ENCODE measurements at places on chromosomes 12 and 14.
A peak's percentile ranks its signal among the peaks of the same experiment; 100 is the strongest.

DNA sequence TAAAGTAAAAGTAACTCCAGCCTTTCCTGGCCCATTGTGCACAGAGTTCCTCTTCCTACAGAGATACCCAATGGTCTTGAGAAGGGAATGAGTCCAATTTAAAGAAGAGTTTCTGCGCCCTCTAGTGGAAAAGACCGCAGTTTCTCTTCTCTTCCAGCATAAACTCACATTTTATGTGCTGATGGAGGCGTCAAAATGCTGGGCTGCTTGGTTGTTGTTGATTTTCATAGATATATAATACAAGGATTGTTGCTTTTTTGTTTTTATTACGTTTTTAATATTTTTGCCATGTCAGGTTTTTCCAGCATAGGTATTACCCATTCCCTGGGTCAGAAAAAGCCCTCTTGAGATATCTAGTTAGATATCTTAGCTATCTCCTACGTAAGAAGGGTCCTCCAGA, 356.9 kb upstream of the STXBP6 start:
- DNase-seq: peak; percentile 40

DNA sequence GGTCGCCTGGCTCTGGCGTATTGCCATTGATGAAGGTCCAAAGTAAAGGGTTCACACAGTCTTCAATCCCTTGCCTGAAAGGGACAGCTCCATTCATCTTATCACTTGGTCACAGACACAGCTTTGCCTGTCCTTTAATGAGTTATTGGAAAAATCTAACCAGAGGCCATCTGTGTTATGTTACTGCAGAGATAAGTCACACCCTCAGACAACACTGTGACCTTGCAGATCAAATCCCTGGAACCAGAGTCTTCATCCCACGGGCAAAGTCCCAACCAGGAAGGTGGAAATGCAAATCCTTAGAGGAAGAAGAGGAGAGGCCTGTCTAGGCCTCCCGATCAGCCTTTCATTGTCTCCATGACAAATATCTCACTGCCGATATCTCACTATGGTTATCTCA, 68.3 kb upstream of the SCN8A start:
- no peak for DNase-seq

DNA sequence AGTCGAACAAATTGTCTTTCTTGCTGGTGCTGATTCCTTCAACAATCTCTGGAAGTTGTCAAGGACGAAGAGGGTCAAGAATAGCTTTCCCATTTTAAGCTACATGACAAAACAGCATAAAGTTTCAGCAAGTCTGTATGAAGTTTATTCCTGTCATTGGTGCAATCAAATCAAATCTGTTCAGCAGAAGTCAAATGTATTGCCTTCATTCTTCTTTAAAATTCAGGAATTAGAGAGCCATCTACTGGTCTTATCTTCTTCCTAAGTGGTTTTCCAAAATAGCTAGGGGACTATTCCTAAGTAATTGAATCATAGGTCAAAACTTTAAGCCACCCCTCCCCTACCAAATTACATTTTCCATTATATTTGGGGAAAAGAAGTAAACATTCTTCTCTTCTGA, 990.2 kb downstream of the GALC start:
- peak; percentile 69 for DNase-seq

DNA sequence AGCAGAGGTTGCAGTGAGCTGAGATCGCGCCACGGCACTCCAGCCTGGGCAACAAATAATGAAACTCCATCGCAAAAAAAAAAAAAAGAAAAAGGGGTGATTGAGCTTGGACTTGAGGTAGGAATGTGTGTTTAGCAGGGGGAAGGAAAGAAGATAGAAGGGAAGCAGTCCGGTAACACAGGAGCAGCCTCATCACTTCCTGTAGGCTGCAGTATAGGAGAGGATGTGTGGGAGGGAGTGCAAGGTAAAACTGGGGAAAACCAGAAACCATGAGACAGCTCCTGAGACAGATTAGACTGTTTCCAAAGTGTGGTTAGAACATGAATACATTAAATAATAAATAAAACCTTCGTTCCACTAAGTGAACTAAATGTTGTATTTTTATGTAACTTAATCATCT, 49.2 kb downstream of the FGD4 start:
- DNase-seq: no peak

- no peak for DNase-seq
Observed at GRCh38 chr14:23119363-23120327, 590 bp upstream of the CEBPE start.

DNA sequence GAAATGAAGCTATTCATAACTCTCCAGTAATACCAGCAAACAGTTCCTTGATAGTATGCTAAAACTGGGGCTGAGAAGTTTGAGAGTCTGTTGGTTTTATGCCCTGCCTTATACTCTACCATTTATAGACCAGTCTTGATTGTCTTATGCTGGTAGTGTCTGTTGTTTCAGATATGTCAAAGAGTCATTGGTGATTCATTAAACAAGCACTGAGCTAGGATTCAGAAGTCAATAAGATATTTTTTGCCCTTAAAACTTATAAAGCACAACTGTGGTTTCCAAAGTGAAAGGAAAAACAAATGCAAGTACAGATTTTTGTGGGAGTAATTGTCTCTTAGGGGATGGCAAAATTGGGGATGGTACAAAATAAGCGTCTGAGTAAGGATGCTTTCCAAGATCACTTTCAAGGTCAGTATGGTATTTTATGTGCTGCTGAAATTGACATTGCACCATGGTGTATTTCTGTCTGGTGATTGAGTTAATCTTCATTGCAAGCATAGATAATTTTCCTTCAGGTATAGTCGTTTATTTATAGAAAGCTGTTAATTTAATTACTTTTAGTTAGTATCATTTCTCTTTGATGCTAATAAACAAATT, 289.5 kb upstream of the E2F7 start:
- peak; percentile 35 for DNase-seq

DNA sequence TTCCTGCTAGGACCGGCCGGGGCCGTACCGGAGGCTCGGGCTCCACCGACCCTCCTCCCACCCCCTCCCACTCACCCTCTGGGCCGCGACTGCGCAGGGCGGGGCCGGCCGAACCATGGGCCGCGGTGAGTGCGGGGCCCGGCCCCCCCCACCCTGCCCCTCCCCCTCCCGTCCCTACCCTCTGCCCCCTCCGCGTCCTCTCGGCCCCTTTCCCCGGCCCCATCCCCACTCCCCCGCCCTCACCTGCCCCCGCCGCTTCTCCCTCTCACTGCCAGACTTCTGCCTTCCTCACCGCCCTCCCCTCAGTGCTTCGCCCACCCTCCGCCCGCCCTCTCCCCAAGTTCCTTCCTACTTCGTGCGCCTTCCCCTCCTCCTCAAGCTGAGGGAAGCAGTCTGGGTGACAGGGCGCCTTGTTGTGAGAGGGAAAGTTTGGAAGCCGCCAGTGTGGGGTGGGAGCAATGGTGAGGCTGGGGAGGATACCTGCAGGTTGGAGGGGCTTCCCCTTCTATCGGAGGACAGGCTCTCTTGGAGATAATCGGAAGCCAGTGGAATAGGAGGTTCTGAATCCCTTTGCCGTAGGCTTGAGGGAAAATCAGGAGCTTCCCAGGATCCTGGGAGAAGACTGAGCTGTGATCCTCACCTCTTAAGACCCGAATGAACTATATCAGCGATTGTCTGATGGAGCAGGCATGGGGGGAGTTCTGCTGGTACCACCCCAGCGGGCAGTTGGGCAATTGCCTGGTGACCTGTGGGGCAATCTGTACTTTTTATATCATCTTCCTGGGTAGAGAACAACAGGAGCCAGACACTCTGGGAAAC, 472 bp downstream of the MBD6 start:
- DNase-seq: peak; percentile 58

DNA sequence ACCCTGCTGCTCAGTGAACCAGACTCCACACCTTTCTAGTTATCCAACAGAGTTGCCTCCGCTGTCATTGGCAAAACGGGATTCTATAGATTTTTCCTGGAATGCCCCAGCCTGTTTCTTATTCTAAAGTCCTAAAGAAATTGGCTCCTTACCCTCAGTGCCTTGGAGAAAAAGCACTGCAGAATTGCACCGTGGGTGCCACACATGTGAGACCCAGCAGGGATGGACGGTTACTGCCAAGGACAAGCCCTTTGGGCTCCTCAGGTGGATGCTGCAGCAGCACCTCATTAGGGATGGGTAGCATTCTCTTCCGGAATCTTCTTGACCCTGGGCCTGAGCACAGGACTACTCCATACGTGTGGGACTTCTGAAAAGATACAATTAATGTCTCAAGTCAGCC, 121.5 kb downstream of the GCH1 start:
- DNase-seq: no peak

GRCh38 chr12:79200176-79200575, 335.6 kb downstream of the SYT1 start:
- no peak for DNase-seq

- DNase-seq: no peak
Observed at GRCh38 chr12:49013428-49013827, 5.1 kb downstream of the PRKAG1 start.

GRCh38 chr14:89753828-89754412, 200.6 kb downstream of the EFCAB11 start:
- DNase-seq: no peak

- DNase-seq: no peak
Observed at GRCh38 chr14:99554184-99554583, 49.8 kb downstream of the CCDC85C start.

DNA sequence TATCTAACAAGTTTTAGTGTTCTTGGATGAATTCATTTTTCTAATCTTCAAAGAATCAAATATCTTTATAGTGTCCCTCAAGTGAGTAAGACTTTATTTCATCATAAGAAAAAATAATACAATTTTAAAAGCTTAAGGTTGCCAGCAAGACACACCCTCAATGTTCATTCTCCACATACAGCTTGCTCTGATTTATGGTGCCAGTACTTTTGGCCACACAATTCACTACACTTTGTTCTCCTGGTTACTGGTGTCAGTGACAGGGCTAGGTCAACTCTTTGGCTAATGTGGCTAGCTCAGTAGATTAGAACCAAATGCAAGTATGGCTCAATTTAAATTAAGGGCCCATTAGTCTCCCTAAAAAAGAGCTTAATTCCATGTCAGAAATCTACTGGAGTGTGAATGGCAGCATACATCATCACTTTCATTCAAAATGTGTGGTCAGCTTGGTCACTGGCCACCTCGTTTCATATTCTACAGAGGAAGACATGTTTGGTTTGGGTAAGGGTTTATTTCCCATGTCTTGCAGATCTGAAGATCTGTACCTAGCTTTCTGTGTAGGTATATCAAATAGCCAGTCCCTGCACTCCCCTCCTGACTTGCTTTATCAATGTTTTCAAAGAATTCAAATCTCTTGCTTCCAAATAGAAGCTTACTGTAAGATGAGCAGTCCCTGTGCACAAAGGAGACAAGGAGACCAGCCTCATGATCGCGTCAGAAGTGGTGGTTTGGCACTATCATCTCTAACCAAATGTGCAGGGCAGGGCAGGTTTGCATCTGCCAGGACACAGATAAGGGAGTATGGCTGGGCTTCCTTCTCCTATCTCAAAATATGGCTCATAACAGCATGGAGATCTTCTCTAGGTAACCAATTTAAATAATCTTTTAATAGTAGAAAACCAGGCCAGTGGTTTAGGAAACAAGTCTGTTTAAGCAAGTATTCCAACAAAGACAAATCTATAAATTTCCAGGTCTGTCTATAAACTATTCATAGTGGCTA, 31.3 kb downstream of the HECTD4 start:
- DNase-seq: no peak

DNA sequence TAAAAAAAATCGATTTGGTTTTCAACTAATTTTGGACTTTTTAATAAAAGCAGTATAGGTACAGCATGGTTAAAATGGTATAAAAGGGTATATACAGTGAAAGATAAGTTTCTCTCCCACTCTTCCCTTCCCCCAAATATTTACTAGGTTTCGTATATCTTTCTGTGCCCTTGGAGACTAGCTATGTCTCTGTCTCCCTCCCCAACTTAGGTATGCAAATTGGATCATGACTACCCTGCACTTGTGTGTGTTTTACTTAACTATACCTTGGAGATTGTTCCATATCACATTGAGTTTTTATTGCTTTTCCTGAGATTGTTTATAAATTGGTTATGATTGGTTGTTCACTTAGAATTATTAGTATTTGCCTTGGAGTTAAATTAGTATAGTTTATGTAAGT, 19.4 kb downstream of the AEBP2 start:
- DNase-seq: no peak

- no peak for DNase-seq
Observed at GRCh38 chr14:103563226-103563620, 463 bp downstream of the COA8 start.

GRCh38 chr12:83996671-83997070, 915.9 kb downstream of the SLC6A15 start:
- no peak for DNase-seq

DNA sequence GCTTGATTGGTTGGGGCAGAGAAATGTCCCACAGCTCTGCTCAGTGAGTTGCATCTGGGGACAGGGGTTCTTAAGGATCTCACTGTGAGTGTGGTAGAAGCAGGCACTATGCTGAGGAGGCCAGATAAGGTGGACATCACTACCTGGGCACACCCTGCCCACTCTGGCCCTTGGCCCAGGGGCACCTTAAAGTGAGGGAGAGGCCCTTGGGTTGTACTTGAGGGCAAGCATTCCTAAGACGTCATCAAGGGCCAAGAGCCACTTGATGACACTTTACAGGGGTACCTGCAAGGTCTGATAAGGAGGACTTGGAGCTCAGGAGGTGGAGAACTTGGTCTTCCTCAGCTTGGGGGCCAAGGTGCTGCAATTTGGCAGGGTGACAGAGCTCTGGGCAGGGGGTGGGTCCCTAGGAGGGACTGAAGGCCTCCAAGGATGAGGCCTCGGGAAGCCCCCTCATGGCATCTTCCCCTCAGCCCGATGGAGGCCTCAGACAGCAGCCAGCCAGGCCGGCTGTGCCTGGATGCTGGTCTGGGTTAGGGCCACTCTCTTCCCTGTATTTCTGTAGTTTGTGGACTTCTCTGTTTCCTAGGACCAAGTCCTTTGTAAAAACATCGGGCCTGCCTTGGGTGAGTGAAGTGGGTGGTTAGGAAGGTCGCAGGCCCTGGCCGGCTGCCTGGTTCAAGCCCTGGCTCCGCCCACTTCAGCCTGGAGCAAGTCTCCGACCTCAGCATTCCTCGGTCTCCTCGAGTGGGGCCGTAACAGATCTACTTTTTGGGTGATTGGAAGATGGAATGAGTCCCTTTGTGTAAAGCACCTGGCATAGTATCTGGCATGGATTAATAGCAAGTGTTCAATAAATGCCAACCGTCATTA, 24.8 kb downstream of the GPR68 start:
- no peak for DNase-seq

DNA sequence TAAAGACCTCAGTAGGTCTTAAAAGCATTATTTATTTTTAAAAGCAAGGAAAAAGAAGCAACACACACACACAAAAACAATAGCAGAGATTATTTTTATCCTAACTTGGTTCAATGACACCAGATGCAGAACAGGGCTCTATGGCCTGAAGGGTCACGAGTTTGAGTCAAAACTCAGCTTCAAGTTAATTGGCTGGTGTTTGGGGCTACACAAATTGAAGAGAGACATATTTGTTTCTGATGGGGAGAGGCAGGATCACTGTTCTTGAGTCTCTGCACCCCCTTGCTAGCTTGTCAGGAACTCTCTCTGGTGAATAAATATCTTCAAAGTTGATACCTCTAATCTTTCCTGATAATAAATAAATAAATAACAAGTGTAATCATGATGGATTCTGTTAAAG, 466.1 kb downstream of the PRKD1 start:
- DNase-seq: no peak
